HCT116 (cell line): ENCODE measurements at places on chromosomes 13 and 19. TPM values are rescaled to one million over a fixed set of nuclear protein-coding genes. Genes with fewer than 3 reads are reported as not detected.

DNA sequence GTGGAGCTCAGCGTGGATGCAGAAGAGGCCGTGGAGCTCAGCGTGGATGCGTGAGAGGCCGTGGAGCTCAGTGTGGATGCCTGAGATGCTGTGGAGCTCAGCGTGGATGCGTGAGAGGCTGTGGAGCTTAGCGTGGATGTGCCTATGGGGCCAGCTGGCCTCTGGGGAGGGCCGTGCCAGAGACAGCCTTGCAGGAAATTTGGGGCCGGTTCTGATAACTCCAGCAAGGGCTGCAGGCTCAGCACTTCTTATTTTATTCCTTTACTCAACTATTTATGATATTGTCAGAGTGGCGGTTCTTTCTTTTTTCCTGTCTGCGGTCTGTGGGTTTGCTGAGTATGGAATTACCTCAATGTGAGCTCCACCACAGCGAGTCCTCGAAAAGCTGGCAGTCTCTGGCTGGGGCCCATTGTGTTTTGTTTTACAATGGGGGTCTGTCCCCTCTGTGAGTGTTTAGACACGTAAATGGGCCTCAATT lies 17.8 kb upstream of the TMEM255B start:
- no peak for DNase-seq

The SIGLEC11 gene
- total RNA-seq, result not detected

DNA sequence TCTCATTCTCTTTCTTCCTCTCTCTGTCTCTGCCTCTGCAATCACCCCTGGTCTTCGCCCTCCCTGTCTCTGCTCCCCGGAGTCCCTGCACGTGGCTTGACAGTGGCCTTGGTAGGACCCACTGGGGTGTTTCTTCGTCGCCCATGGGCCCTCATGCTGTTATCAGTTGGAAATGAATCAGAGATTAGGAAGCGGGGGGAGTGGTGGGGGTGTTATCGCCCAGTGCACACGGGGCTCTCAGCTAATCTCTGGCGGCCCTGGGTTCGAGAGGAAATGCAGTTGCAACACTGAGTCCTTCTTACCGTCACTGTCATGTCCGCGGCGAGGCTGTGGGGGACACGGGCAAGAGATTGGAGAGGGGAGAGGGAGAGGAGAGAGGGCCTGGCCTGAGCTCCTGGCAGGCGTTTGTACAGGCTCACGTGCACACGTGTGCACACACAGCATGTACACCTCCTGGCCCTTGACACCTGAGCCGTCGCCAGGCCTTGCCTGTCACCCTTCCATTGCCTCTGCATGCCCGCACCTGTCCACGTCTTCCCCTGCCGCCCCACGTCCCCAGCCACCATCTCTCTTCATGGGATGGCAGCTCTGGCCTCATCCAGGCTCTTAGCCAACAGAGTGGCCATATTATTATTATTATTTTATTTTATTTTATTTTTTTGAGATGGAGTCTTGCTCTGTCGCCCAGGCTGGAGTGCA lies 37.8 kb upstream of the SLC7A10 start:
- DNase-seq, result no peak

DNA sequence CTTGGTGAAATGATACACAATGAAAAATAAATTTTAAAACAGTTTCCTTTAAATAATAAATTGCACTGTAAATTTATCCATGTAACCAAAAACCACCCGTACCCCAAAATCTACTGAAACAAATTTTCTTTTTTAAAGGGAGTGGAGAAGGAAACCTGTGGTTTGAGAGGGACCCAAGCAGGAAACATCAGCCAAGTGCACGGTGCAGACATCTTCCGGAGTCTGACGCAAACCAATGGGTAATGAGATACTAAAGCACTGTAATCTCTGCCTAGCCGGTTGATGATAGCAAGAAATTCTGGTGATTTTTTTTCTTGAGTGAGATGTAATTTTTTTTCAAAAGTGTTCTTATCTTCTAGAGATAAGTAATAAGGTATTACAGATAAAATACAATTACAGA lies 115.4 kb downstream of the ABCC4 start:
- no peak for DNase-seq

- no peak for DNase-seq
Measured at GRCh38 chr19:3881272-3882040, 971 bp downstream of the ATCAY start.

The ZNF554 gene
- total RNA-seq, result 4.0 TPM

The SIX5 gene
- 18.3 TPM for total RNA-seq

DNA sequence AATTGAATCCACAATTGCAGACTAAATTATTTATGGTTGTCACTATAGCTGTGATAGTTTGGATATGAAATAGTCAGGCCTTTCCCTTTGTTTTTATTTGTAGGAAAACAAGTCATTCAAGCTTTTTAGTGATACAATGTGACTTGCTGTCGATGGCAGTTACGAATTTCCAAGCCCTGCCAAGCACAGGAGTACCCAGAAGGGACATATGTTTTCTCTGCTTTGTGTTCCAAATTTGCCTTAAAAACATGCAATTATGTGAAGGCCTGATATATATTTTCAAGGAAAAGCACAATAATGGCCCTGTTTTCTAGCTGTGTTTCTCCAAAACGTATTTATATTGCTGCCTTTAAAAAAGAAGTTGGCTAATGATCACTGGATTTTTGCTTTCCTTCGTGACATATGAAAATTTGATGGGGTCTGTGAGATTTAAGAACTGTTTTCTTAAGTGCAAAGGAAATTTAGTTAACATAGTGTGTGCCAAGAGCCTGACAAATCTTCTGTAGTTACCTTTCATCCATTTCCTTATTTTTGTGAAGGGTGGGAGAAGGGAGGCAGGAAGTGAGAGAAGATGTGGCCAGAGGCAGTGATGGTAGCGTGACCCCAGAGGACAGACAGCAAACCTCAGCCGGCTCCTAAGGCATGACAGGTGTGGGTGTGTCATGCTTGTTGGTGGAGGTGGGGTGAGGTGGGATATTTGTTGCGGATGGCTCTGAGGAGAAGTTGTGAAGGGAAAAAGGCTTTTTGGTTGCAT lies 79.6 kb downstream of the TEX26 start:
- no peak for DNase-seq

The NEK5 gene
- total RNA-seq, result 1.5 TPM

DNA sequence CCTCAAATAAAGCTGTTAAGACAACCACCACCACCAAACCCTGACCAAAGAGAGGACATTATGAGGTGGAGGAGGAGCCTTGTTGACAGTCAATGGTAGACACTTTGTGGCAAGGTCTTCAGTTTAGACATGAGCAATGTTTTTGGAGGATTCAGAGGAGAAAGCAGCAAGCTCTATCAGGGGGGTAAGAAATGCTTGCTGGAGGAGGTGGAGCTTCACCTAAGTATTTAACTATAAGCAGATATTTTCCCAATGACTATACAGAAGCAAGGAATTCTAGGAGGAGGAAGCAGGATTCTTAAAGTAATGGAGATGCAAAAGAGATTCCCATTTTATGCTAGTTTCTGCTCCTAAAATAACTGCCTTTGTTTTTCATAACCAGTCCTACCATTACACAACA lies 74.2 kb downstream of the TRPC4 start:
- DNase-seq, result no peak

- peak; percentile 21 for DNase-seq
Measured at GRCh38 chr19:54430306-54431254, 15.3 kb downstream of the TTYH1 start.

The LHB gene
- total RNA-seq, result 3.7 TPM

DNA sequence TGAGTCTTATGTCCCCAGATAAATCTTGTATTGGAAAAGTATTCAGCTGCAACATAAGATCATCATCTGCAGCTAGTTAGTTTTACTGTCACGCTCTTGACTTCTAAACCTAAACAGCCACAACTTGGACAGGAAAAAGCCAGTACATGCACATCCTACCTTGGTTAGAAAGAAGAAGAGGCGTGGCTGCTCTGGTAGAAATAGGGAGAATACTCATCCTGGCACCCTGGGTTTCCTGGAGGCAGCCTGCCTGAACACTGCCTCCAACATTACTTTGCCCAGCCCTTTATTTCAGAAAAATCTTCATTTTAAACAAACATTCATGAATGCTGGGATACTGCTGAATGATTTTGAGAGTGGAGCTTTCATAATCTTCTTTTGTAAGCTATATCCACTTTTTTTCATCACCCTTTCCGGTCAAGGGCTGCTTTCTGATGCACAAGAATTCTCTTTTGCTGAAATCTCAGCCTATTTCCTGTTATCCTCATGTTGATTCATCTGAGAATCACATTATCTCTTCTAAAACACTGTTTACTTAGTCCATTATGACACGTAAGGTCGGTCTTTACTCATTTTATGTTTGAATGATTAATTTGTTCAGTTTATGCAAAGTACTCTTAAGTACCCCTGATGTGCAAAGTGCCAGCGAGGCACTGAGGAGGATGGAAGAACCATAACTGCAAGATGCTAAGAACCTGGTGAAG lies 55.2 kb downstream of the STARD13 start:
- no peak for DNase-seq

The ERFL gene
- total RNA-seq, result 0.79 TPM

The OVOL3 gene
- not detected for total RNA-seq

The HPN gene
- total RNA-seq, result 0.32 TPM

The ZNF568 gene
- not detected for total RNA-seq

The CGB2 gene
- 5.0 TPM for total RNA-seq
